ENCODE measurements at places on chromosomes 2 and 18.
A peak's percentile ranks its signal among the peaks of the same experiment; 100 is the strongest.

DNA sequence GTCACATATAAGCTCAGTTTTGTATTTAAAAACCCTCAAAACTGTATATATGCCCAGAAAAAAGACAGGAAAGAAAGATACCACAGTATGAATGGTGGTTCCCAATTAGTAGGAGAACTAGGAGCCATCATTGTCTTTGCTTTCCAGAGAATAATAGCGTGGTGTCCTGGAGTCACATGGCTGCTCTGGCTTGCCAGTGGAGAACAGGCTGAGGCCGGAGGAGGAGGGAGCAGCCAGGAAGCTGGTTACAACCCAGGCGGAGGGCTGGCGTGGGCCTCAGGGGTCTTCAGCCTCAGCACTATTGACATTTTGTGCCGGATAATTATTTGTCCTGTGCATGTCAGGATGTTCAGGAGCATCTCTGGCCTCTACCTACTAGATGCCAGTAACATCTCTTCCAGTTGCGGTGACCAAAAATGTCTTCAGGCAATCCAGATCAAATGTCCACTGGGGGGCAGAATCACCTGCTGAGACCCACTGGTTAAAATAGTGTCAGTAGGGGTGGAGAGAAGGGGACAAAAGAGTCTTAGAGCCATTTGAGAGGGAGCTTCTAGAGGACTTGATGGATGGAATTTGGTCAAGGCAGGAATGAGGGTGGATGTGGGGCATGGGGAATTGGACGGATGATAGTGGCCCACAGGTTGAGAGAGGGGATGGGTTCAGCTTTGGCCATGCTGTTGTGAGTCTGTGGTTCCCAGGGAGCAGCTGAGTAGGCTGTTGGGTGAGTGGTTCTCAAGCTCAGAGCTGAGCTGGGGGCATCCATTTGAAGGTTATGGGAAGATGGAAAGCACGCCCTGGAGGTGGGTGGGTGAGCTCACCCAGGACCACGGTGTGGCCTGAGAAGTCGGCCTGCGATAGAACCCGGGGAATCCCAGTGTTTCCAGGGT is 144.9 kb downstream of the AGAP1 start:
- DNase-seq: no peak

DNA sequence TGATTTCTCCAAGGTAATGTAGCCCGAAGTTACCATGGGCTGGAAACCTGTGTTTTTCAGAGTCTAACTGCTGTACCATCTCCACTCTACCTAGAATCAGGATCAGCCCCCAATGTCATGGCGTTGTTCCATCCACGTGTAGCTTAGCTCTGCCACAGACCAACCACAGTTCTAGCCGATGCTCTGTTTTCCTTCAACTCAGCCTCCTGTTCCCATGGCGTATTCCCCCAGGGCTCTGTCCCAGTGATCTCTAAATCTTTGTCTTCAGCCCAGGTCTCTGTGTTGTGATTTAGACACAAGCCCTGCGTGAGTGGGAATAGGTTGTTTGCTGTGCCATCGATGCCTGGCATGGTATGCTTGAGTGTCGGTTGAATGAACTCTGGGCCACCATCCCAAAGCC is 53.4 kb downstream of the LPIN1 start:
- no peak for DNase-seq

- no peak for DNase-seq
Observed at GRCh38 chr2:12685145-12685544, 31.6 kb upstream of the TRIB2 start.

DNA sequence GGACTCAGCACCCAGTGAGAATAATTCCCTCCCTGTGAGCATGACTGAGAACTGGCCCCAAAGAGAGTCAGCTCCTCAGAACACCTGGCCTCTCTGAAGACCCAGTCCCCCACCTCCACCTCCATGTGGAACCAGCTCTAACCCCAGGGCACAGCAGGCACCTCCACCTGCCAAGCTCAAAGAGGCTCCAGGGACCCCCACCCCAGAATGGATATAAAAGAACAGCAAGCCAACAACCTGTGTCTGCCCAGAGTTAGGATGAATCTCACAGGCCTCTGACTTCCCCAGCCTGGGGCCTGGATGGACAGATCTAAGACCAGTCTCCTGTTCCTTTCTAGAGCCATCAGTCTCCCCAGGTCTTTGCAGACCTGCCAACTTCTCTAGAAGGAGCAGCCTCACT is 498.5 kb downstream of the EIPR1 start:
- DNase-seq: no peak

- peak; percentile 13 for DNase-seq
Observed at GRCh38 chr18:54222922-54223567, 1.4 kb downstream of the MBD2 start.

GRCh38 chr2:20663196-20664070 is 3.5 kb upstream of the GDF7 start:
- no peak for DNase-seq

All from stimulated activated CD8-positive, alpha-beta memory T cell treated with anti-CD3 and anti-CD28 coated beads, Interleukin-4, amount 100 ng/mL, for 1 hour (primary cell).